ENCODE measurements at places on chromosomes 7 and 10.

- no peak for DNase-seq
Measured at GRCh38 chr10:120998251-120998650, 147.1 kb downstream of the WDR11 start.

- DNase-seq = no peak
Measured at GRCh38 chr10:58638388-58638787, 125.7 kb downstream of the BICC1 start.

DNA sequence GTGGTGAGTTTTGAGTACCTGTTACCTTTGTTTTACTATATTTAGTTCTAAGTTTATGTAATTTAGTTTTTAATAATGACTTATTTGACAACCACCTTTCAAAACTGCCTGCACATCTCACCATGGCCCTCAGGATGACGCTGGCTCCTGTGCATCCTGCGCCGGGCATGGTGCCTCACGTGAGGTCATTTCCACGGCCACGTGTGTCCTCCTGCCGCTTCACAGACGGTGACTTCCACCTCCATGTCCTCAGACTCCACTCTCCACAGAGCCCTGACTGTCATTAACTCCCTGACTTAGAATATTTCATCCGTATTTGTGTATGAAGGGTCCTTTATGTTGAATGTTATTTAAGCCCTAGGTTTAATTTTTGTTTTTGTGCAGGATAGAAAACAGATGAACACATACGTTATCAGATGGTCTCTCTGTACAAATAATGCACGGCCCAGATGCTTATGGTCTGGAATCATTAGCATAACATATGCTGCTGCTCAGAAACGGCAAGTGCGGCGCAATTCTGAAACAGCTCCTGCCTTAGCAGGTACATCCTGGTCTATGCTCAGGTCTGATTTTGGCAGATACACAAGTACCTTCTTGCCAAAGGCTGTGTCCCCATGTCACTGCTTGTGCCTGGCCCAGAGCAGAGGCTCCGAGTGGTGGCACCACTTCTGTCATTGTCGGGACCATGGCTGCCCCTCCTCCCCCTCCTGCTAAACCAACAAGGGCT, 155.8 kb downstream of the WDR37 start:
- no peak for DNase-seq

GRCh38 chr7:77839919-77840318, 41.3 kb downstream of the PHTF2 start:
- DNase-seq = peak; percentile 38

DNA sequence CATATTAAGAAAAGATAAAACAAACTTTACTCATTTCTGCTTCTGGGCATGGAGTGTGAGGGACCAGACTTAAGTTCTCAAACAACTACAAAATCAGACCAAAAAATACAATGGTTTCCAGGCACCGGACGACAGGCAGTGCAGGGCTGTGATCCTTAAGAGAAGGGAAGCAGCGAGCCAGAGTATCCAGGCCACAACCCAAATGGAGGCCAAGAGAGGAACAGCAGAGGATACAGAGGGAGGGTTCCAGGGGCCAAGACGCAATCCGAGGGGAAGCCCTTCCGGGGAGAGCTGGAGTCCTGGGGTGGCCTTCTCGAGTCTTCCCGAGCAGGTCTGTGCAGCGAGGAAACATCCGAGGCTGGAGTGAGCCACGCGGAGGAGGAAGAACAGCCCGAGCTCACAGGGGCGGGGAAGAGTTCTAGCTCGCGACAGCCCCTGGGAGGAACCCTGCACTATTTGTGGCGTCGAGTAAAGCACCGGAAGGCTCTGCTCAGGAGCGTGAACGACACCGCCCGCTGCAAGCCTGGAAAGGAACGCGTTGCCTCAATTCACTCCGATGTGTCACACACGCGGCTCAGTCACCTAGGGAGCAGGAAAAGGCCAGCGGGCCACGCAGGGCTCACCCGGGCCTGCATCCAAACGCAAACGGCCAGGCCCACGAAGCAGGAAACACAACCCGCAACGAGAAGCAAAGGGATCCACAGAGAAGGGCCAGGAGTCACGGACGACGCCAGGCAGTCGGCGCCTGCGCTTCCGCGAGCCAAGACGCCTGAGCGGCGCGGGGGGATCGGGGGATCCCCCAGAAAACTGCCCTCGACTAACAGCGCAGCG, 933 bp upstream of the RNF32 start:
- DNase-seq = no peak

DNA sequence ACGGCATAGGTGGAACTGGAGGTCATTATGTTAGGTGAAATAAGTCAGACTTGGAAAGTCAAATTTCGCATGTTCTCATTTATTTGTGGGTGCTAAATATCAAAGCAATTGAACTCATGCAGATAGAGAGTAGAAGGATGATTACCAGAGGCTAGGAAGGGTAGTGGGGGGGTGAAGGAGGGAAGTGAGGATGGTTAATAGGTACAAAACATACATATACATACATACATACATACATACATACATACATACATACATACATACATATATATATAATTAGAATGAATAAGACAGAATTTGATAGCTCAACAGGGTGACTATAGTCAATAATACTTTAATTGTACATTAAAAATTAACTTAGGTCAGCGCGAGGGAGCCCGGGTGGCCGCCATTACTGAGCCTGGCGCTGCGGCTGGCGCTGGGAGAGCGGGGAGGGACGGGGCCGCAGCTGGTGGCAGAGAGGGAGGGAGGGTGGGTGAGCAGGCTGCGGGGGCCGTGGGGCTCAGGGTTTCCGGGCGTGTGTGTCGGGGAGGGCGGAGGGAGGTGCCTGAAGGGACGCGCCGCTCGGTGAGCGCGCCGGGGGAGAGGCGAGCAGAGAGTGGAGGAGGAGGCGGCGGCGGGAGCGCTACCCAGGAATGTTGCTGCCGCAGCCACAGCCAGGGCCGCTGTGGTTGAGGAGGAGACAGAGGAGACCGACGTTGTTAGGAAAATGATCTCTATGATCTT, 85.8 kb upstream of the EGFR start:
- no peak for DNase-seq

GRCh38 chr7:70787771-70788170, 344.2 kb upstream of the GALNT17 start:
- no peak for DNase-seq

GRCh38 chr10:125638555-125638954, 44.4 kb downstream of the TEX36 start:
- no peak for DNase-seq

GRCh38 chr10:31215052-31215451, 104.0 kb upstream of the ZEB1 start:
- DNase-seq = no peak

DNA sequence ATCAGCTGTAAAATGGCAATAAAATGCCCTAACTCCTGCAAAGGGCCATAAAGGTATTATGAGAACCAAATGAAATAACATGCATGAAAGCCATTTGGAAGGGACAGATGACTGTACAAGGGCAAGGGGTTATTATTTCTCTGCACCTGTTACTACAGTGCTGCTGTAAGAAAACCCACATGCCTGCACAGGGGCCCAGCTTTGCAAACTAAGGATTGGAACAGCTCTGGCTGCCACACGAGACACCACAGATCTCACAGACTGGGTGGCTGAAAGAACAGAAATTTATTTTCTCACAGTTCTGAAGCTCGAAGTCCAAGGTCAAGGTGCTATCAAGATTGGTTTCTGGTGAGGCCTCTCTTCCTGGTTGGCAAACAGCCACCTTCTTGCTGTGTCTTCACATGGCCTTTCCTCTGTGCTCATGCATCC, 409.0 kb upstream of the NRP1 start:
- no peak for DNase-seq

DNA sequence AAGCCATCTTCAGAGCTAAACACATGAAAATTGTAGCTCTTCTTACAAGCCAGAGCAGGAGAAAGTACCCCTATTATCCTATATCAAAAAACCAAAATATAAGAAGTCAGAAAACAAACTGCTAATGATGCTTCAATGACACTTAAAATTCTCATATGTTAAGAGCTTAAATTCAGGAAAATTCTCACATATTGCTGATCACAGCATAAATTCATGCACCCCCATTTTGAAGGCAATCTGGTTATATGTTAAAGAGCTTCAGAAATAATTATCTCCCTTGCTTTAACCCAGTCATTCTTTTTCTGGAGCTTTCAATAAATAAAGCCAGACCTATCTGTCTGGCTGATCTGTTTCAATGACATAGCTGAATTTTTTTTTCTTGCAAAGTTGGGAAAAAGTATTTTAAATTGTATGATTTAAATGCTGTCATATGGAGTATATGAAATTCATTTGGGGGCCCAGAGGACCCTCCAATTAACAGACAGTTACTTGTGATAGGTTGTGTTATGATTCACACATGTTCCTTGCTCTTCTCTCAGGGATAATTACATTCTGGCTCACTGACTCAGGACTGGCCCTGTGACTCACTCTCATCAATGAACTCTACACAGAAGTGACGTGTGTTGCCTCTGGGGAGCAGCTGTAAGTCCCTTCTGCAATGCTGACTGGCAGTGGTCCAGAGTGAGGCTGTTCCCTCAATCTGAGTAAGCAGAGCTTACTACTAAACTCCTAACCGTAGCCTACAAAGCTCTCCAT, 85.2 kb downstream of the HGF start:
- DNase-seq = no peak

DNA sequence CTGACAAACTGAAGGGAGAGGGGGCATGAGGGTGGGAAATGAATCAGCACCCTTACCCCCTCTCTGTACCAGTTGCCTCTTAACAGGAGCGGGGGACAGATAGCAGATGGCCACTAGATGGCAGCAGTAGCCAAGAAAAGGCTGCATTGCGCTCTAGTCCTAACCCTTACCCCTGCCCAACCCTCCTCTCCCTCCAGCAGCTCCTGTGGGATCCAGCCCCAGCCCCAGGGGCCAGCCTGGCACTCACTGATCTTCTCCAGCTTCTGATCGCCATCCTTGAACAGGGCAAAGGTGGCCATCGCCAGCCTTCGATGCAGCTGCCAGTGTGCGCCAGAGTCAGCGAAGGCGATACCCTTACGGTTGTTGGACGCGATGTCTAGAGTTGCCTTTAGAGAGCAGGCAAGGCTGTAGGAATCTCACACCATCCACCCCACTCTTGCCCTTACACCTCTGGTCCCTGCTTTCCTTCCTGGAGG, 2.2 kb downstream of the CYP17A1 start:
- DNase-seq = peak; percentile 82

DNA sequence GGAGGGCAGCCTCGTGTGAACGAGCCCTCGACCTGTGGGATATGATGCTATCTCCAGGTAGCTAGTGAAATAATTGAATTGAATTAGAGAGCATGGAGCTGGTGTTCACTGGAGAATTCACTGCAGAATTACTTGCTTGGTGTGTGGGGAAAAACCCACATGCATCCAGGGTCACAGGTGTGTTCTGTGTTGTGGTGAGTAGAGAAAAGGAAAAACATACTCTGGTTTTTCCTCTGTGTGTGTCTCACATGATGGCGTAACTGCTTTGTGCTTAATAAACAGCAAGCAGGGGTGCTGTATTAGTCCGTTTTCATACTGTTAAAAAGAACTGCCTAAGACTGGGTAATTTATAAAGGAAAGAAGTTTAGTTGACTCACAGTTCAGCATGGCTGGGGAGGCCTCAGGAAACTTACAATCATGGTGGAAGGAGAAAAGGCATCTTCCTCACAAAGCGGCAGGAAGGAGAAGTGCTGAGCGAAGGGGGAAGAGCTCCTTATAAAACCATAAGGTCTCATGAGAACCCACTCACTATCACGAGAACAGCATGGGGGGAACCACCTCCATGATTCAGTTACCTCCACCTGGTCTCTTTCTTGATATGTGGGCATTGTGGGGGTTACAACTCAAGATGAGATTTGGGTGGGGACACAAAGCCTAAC, 62.6 kb downstream of the TACR2 start:
- no peak for DNase-seq

DNA sequence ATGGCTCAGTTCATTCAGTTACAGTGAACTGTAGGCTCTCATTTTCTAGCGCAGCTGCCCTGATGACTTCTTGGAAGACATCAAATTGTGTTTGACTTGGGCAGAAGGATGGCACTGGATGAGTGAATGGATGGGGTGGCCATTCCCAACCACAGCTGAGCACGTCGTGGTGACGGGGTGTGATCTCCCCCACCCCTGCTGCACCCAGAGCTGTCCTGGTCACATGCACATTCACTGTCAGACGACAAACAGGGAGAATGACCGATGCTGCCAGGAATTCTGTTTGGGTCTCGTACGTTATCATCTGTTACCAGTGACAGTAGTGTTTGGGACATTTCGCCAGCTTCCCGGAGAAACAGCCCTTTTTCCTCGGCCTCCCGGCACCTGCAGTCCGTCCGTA, 623.2 kb downstream of the SDK1 start:
- no peak for DNase-seq

- DNase-seq = no peak
Measured at GRCh38 chr7:79909176-79909575, 225.5 kb upstream of the GNAI1 start.

DNA sequence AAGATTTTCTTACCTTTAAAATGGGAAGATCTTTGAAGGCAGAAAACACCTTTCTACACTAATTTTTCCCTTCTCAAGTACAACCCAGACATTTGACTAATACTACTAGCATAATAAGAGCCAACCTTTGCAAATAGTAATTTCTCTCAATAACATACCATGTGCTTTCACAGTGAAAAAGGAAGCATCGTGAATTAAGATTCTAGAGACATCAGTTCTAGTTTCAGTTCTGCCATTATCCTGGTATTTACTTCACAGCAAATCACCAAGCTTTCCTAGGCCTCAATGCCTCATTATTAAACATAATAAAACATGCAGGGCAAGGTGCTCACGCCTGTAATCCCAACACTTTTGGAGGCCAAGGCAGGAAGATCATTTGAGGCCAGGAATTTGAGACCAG, 24.9 kb downstream of the GSAP start:
- peak; percentile 63 for DNase-seq

DNA sequence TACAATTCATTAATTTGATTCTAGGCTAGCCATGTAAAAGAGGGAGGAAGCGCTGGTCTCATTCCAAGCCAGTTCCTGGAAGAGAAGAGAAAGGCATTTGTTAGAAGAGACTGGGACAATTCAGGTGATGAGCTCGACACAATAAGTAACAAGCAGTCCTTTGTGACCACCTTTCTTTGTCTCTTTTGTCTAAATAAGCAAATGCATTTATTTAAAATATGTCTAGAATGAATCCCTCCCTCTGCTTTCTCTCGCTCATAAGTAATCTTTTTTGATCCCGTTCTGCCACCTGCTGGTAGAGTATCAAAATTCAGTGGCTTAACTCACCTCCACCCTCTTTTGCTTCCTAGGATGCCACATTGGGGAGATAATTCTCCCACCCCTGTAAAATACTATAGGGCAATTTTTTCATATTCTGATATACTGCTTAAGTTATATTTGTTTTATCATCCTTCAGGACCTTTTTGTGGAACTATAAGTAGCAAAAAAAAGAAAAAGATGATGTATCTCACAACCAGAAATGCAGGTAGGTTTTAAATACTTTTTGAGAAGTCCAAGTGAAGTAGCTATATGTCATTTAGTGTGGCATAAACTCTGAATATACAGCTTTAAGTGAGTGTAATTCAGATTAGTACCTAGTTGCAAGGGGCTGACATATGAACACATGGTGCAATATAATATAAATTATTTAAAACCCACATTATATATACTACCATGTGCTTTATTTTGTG, 91.5 kb downstream of the GSDME start:
- peak; percentile 68 for DNase-seq

- DNase-seq = no peak
Measured at GRCh38 chr7:73429215-73429614, 4.4 kb upstream of the FZD9 start.

GRCh38 chr7:151316896-151317295, 24.7 kb upstream of the NUB1 start:
- DNase-seq = peak; percentile 4

GRCh38 chr10:86023931-86024280, 342.7 kb downstream of the GRID1 start:
- DNase-seq = no peak

GRCh38 chr7:155484483-155485399, 26.8 kb downstream of the EN2 start:
- no peak for DNase-seq
